Chondrocyte (in vitro differentiated cells): ENCODE measurements at places on chromosomes 11 and 22. TPM values are rescaled to one million over a fixed set of nuclear protein-coding genes. Genes with fewer than 3 reads are reported as not detected.

GRCh38 chr22:28402060-28402459, 277.6 kb downstream of the TTC28 start:
- H3K4me1 ChIP-seq, result peaks cover 6% of the 10 kb centered on the region
- no peak overlapping the region for H3K4me3 ChIP-seq
- no peak for DNase-seq
- no peak overlapping the region for H3K27ac ChIP-seq

- no peak overlapping the region for H3K4me3 ChIP-seq
- peaks cover 2% of the 10 kb centered on the region for H3K36me3 ChIP-seq
- peak overlapping the region; percentile 92 for H3K27ac ChIP-seq
- no peaks in the 10 kb centered on the region for H3K27me3 ChIP-seq
Measured at GRCh38 chr11:74278721-74279161, 32.7 kb downstream of the P4HA3 start.

DNA sequence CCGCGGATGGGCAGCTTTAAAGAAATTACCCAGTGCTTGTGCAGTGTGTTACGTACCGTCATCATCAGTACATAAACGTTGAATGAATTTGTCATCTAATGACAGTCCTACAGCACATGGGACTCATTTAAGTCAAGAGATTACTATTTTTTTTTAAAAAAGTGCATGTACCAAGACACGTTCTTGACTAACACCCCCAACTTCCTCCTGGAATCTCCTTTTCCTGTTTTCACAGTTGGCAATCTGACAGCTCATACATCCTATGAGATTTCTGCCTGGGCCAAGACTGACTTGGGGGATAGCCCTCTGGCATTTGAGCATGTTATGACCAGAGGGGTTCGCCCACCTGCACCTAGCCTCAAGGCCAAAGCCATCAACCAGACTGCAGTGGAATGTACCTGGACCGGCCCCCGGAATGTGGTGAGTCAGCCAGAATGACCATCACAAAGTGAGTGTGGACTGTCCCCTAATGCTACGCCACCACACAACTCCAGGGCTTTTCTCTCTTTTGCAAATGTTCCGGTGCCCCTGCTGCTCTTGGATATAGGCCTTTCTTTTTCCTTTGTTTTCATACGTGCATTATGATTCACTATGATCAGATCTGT, 162.0 kb upstream of the SORL1-AS1 start:
- DNase-seq, result no peak
- H3K27ac ChIP-seq, result no peak overlapping the region

- no peak for DNase-seq
- H3K4me3 ChIP-seq, result no peak overlapping the region
- H3K27me3 ChIP-seq, result no peaks in the 10 kb centered on the region
Measured at GRCh38 chr11:48022445-48022844, 42.1 kb downstream of the PTPRJ start.

- no peak for DNase-seq
- H3K4me1 ChIP-seq, result no peaks in the 10 kb centered on the region
- H3K4me3 ChIP-seq, result no peak overlapping the region
- peaks cover 16% of the 10 kb centered on the region for H3K36me3 ChIP-seq
- H3K27ac ChIP-seq, result no peak overlapping the region
Measured at GRCh38 chr11:46422588-46422987, 31.0 kb upstream of the CHRM4 start.

- peaks cover 18% of the 10 kb centered on the region for H3K4me1 ChIP-seq
- no peak overlapping the region for H3K4me3 ChIP-seq
- H3K27me3 ChIP-seq, result no peaks in the 10 kb centered on the region
- H3K27ac ChIP-seq, result no peak overlapping the region
- no peak for DNase-seq
Measured at GRCh38 chr22:35863432-35863831, 145.8 kb downstream of the APOL5 start.

- no peaks in the 10 kb centered on the region for H3K36me3 ChIP-seq
- DNase-seq, result no peak
- H3K4me3 ChIP-seq, result no peak overlapping the region
- H3K27ac ChIP-seq, result peak overlapping the region; percentile 71
- H3K27me3 ChIP-seq, result no peaks in the 10 kb centered on the region
- peaks cover 63% of the 10 kb centered on the region for H3K4me1 ChIP-seq
Measured at GRCh38 chr22:46450931-46451561, 86.4 kb downstream of the CELSR1 start.

DNA sequence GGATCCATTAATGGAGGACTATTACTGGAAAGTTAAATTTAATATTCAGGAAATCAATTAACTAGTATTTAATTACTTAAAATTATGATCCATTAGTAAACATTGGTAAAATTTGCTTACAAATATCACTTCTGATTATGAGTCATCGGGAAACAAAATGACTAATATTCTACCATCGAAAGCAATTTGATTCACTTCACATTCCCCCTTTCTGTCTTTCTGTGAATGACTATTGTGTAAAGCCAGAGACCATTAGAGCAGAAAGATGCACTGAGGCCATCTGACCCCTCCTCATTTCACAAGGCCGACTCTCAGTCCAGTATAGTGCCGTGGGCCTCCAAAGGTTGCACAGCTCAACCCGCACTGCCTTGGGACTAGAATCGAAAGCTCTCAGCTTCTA, 619.0 kb downstream of the OPCML start:
- peaks cover 19% of the 10 kb centered on the region for H3K4me1 ChIP-seq
- no peak for DNase-seq

GRCh38 chr11:110566577-110566976, 136.8 kb downstream of the FDX1 start:
- no peak overlapping the region for H3K27ac ChIP-seq
- H3K4me1 ChIP-seq, result no peaks in the 10 kb centered on the region
- H3K4me3 ChIP-seq, result no peak overlapping the region
- no peaks in the 10 kb centered on the region for H3K36me3 ChIP-seq

- H3K4me1 ChIP-seq, result peaks cover 5% of the 10 kb centered on the region
- no peaks in the 10 kb centered on the region for H3K36me3 ChIP-seq
- no peak overlapping the region for H3K4me3 ChIP-seq
- no peak overlapping the region for H3K27ac ChIP-seq
Measured at GRCh38 chr11:82719361-82720105, 14.1 kb downstream of the FAM181B start.

DNA sequence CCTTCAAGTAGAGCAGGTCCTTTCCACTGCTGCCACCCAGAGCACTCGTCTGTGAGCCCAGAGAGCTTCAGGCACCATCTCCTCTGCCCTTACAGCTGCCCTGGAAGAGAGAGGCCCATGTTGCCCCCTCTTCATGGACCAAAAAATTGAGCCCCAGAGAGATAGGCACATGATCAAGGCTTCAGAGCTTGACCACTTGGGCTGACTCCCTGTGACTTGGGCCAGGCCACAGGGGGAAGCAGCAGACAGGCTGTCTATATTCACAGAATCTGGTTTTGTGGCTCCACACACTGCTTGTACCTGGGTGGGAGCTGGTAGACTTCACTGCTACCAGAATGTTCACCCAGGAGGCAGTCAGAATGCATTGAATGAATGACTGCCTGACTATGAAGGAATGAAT, 58.2 kb downstream of the SMIM38 start:
- H3K4me3 ChIP-seq, result no peak overlapping the region
- H3K27ac ChIP-seq, result no peak overlapping the region
- no peak for DNase-seq
- H3K27me3 ChIP-seq, result peaks cover 14% of the 10 kb centered on the region

GRCh38 chr11:74004759-74005615, 3.9 kb downstream of the UCP3 start:
- DNase-seq, result no peak
- H3K4me3 ChIP-seq, result no peak overlapping the region
- no peak overlapping the region for H3K27ac ChIP-seq
- no peaks in the 10 kb centered on the region for H3K4me1 ChIP-seq

DNA sequence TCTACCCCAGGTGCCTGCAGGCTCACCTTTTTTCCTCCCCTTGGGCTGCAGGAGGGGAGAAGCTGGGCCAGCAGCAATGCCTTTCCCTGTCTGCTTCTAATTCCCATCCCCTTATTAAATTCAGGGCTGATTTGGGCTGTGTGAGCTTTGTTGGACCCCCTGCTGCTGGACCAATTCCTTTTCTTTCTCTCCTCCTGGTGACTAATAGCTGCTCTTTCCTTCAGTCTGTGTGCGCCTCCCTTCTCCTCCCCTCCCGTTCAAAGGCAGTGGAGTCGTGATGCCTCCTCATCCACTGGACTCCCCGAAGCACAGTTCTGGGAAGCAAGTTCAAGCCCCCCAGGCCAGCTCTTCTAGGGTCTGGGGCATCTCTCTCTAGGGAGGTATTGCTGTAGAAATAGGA, 567.9 kb upstream of the CADM1 start:
- no peaks in the 10 kb centered on the region for H3K36me3 ChIP-seq
- H3K27me3 ChIP-seq, result peaks cover 26% of the 10 kb centered on the region
- H3K4me3 ChIP-seq, result no peak overlapping the region
- H3K4me1 ChIP-seq, result peaks cover 6% of the 10 kb centered on the region
- no peak overlapping the region for H3K27ac ChIP-seq
- DNase-seq, result no peak

DNA sequence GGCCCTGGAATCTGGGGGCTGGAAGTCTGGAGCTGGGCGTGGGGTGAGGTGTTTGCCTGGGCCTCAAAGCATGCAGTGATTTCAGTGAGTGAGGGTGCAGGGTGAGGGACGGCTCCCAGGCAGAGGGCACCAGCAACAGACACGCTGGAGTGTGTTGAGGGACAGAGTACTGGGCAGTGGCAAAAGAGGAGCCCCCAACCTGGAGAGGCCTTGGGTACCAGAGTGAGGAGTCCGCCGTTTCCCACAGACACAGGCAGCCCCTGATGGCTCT, 12.0 kb upstream of the TBC1D22A start:
- no peaks in the 10 kb centered on the region for H3K36me3 ChIP-seq
- no peak for DNase-seq
- no peak overlapping the region for H3K4me3 ChIP-seq
- peaks cover 6% of the 10 kb centered on the region for H3K27me3 ChIP-seq
- H3K4me1 ChIP-seq, result peaks cover 40% of the 10 kb centered on the region
- peak overlapping the region; percentile 61 for H3K27ac ChIP-seq

- no peaks in the 10 kb centered on the region for H3K36me3 ChIP-seq
- H3K4me3 ChIP-seq, result no peak overlapping the region
- H3K27ac ChIP-seq, result no peak overlapping the region
- no peaks in the 10 kb centered on the region for H3K27me3 ChIP-seq
- peaks cover 69% of the 10 kb centered on the region for H3K4me1 ChIP-seq
Measured at GRCh38 chr11:45161252-45162063, 15.0 kb downstream of the PRDM11 start.

- DNase-seq, result no peak
- H3K4me1 ChIP-seq, result peaks cover 36% of the 10 kb centered on the region
- H3K36me3 ChIP-seq, result no peaks in the 10 kb centered on the region
- H3K4me3 ChIP-seq, result no peak overlapping the region
- no peaks in the 10 kb centered on the region for H3K27me3 ChIP-seq
- no peak overlapping the region for H3K27ac ChIP-seq
Measured at GRCh38 chr11:47986742-47987141, 6.4 kb downstream of the PTPRJ start.

GRCh38 chr22:29080106-29080975, 7.5 kb downstream of the KREMEN1 start:
- H3K36me3 ChIP-seq, result no peaks in the 10 kb centered on the region
- H3K27me3 ChIP-seq, result no peaks in the 10 kb centered on the region
- H3K4me3 ChIP-seq, result no peak overlapping the region
- no peak overlapping the region for H3K27ac ChIP-seq

- DNase-seq, result no peak
- no peak overlapping the region for H3K4me3 ChIP-seq
- H3K4me1 ChIP-seq, result no peaks in the 10 kb centered on the region
- H3K27ac ChIP-seq, result no peak overlapping the region
- H3K36me3 ChIP-seq, result peaks cover 2% of the 10 kb centered on the region
- H3K27me3 ChIP-seq, result peaks cover 10% of the 10 kb centered on the region
Measured at GRCh38 chr22:41968601-41969000, 642 bp upstream of the SEPTIN3 start.

- peaks cover 41% of the 10 kb centered on the region for H3K4me1 ChIP-seq
- peaks cover 12% of the 10 kb centered on the region for H3K36me3 ChIP-seq
- H3K27ac ChIP-seq, result peak overlapping the region; percentile 65
- no peak for DNase-seq
- H3K4me3 ChIP-seq, result no peak overlapping the region
Measured at GRCh38 chr11:117226388-117227385, 5.2 kb downstream of the PCSK7 start.

DNA sequence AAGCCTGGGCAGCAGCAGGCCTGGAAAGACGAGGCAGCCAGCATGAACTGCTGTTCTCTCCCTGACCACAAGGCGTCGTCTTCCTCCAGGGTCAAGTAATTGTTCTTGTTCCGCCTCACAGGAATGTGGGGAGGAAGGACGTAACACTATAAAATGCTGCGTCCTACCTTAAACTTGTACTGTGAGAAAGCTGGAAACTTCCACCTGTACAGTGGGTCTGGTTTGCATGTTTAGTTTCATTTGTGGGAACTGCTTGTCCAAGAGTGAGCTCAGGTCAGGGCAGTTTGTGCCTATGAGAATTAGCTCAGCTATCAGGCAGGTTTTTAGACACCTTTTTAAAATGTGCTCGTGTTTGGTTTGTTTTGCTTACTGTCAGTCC, 55.2 kb downstream of the PANX1 start:
- no peaks in the 10 kb centered on the region for H3K27me3 ChIP-seq
- H3K27ac ChIP-seq, result peak overlapping the region; percentile 55
- peaks cover 19% of the 10 kb centered on the region for H3K36me3 ChIP-seq
- H3K4me1 ChIP-seq, result peaks cover 34% of the 10 kb centered on the region
- no peak for DNase-seq

- H3K36me3 ChIP-seq, result peaks cover 4% of the 10 kb centered on the region
- peak overlapping the region; percentile 76 for H3K27ac ChIP-seq
- no peak for DNase-seq
Measured at GRCh38 chr11:125180413-125181305, 16.1 kb downstream of the PKNOX2 start.

DNA sequence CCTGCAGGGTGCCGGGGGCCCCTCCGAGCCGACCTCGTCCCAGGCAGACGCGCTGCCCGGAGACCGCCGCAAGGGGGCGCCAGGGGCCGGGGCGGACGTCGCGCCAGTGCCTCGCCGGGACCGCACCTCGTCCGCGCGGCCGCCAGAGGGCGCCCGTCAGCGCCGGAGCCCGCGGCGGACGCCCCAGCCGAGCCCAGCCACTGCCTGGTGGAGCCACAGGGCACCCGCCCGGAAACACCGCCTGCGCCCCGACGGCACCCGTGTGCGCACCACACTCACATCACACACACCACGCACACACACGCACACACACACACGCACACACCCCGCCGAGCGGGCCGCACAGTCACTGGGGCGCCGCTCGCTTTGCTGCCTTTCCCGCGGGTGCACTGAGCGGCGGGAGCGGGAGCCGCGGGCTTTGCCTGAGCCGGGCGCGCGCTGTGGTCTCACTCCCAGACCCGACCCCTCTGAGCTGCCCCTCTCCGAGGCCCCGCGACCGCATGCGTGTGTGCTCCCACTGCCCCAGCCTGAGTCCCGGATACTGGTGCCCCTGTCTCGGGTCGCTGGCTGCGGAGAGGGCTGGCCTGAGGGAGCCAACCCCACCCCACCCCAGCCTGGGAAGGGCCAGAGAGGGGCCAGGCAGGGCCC, 449.3 kb downstream of the OPCML start:
- H3K36me3 ChIP-seq, result no peaks in the 10 kb centered on the region
- DNase-seq, result no peak
- peaks cover 53% of the 10 kb centered on the region for H3K27me3 ChIP-seq
- no peaks in the 10 kb centered on the region for H3K4me1 ChIP-seq

OR8G5 gene
- 0.20 TPM in 1 of 3 replicates, not detected in the others for total RNA-seq

DGAT2 gene
- total RNA-seq, result 1.3 to 1.6 TPM in 2 of 3 replicates, not detected in the other

NTM gene
- 92.1 to 122 TPM (median 97.0 TPM) in 3 replicates for total RNA-seq

GGTLC2 gene
- 1.4 to 1.5 TPM in 2 of 3 replicates, not detected in the other for total RNA-seq

NNMT gene
- 354 to 375 TPM (median 370 TPM) in 3 replicates for total RNA-seq

CREBZF gene
- total RNA-seq, result 27.4 to 38.1 TPM (median 28.4 TPM) in 3 replicates

MGAT3 gene
- 3.6 to 6.4 TPM (median 6.1 TPM) in 3 replicates for total RNA-seq

IL10RA gene
- 0.12 to 0.77 TPM in 2 of 3 replicates, not detected in the other for total RNA-seq

DEFB108B gene
- not detected in 3 replicates for total RNA-seq

OR51F1 gene
- not detected in 3 replicates for total RNA-seq
